IPS DF 6.9 (cell line): ENCODE measurements at places on chromosomes 13 and 19.

DNA sequence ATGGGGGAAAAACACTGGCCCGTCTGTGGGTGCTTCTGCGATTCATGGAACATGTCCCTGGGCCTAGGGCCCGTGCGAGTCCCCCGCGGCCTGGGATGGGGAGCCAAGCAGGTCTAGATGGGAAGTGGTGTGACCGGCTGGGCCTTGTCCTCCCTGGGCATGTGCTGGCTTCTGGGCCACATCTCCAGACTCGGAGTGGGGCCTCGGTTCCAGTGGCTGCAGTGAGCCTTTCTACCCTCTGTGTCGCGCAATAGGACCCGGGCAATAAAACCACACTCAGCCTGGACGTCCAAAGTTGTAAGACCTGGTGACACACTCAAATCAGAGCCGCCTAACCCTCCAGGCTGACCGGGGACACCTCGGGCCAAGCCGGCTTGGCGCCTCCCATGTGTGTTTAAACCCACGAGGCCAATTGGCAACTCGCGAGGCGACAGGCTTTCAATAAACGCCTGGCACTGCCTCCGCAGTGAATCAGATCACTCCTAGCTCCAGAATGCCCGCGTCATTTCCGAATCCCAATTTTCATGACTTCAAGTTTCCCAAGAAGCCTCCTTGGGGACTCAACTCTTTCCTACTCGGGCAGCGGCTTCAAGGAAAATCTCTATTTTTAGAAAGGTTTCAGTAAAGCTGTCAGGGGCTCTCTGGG is 57.3 kb downstream of the KLF2 start:
- no peak overlapping the region for H3K27ac ChIP-seq
- H3K4me1 ChIP-seq: no peaks in the 10 kb centered on the region
- DNase-seq: no peak
- no peaks in the 10 kb centered on the region for H3K27me3 ChIP-seq

DNA sequence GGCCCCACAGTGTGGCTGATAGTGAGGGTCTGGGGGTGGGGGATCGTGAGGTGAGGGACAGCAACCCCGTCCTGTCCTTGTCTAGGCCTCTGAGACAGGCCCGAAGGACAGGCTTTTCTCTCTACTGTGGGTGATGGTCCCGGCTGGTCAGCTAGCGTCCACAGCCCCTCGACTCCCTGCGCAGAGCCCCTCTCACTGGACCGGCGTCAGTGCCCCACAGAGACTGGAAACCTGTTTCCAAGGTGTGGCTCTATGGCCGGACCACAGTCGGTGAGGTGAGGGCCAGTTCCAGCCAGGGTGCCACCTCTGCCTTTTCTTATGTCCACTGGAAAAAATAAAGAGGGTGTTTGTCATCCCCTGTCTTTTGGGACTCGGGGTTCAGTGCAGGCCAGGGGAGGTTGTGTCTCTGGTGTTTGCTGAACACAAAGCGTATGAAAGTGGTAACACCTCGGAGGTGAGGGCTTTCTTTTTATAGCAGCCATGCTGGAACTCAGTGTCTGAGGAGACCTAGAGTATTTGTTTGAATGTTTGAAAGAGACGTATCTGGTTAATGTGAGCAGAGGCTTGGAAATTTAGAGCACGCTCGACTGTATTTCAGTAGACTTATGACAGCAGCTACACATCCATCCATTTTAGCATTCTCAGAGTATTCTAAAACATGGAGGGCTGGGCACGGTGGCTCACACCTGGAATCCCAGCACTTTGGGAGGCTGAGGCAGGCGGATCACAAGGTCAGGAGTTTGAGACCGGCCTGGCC is 22.8 kb downstream of the ATP11A start:
- peaks cover 17% of the 10 kb centered on the region for H3K4me1 ChIP-seq
- no peaks in the 10 kb centered on the region; the same call in 1 of the 2 replicates for H3K36me3 ChIP-seq
- no peak for DNase-seq
- no peak overlapping the region for H3K4me3 ChIP-seq

DNA sequence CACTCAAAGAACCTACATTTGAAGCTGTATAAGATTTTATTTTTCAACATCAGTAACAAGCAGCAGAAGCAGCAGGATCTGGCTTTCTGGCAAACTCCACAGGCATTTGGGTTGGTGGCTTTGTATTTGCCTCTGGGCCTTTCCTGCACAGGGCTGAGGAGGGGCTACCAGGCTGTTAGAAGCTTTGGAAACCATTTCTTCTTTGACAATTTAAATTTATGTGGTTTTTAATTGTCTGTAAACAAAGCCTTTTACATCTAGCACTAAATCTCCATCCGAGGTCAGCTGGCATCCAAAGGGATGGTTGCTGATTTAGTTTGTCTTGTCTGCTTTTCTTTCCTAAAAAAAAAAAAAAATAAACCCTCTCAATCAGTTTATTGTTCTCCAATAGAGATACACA is 127.5 kb upstream of the OBI1 start:
- no peaks in the 10 kb centered on the region for H3K27me3 ChIP-seq
- H3K4me1 ChIP-seq: no peaks in the 10 kb centered on the region
- H3K27ac ChIP-seq: no peak overlapping the region
- no peak for DNase-seq

GRCh38 chr19:54206030-54206830 is 5.6 kb downstream of the RPS9 start:
- peaks cover 4% of the 10 kb centered on the region; the same call in 1 of the 2 replicates for H3K4me1 ChIP-seq
- H3K27ac ChIP-seq: no peak overlapping the region
- H3K27me3 ChIP-seq: no peaks in the 10 kb centered on the region

DNA sequence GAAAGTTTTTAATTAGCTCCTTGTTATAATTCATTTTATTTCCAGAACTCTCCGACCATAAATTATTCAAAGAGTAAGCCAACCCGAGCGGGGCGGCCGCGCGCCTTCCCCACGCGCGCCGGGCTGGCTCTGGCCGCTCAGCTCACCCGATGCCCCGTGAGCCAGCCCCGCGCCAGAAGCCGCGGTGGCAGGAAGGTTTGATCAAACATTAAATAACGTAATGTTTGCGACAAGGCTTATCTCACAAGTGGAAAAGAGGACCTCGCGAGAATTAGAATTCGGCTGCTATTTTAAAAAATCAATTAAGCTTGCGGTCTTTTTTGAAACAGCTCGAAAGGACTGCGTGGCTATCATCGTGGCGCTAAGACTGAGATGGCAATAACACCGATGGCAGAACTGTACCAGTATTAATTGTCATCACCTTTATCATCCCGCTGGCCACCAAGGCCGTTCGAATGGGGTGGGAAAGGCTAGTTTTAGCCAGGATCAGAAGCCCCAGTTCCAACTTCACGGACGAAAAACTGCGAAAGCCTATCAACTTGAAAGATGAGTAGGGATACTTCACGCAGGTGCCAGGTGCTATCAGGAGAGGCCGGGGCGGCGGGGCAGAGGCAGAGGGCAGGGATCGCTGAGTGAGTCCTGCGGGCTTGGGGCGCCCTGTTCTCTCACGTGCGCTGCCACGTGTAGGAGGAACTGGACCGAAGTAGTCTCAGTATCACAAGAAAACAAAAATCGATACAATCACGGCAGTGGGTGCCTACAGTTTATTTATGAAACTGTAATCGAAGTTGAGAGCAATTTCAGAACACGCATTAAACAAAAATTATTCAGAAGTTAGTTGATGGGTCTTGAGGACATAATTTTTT is 6.4 kb downstream of the POU4F1 start:
- no peak for DNase-seq
- H3K27ac ChIP-seq: no peak overlapping the region

GRCh38 chr19:35044317-35045117 is 3.0 kb downstream of the HPN start:
- no peaks in the 10 kb centered on the region for H3K27me3 ChIP-seq
- no peaks in the 10 kb centered on the region for H3K36me3 ChIP-seq
- no peak overlapping the region for H3K27ac ChIP-seq

- H3K4me3 ChIP-seq: no peak overlapping the region
- H3K4me1 ChIP-seq: no peaks in the 10 kb centered on the region
- DNase-seq: no peak
- no peaks in the 10 kb centered on the region for H3K27me3 ChIP-seq
Observed at GRCh38 chr13:21749410-21749809, 78.5 kb downstream of the FGF9 start.

GRCh38 chr19:944663-945241 is 18.9 kb downstream of the ARID3A start:
- no peak overlapping the region for H3K27ac ChIP-seq
- H3K27me3 ChIP-seq: no peaks in the 10 kb centered on the region
- H3K36me3 ChIP-seq: peaks cover 10% of the 10 kb centered on the region
- no peaks in the 10 kb centered on the region for H3K4me1 ChIP-seq
- no peak overlapping the region for H3K4me3 ChIP-seq
- DNase-seq: no peak

DNA sequence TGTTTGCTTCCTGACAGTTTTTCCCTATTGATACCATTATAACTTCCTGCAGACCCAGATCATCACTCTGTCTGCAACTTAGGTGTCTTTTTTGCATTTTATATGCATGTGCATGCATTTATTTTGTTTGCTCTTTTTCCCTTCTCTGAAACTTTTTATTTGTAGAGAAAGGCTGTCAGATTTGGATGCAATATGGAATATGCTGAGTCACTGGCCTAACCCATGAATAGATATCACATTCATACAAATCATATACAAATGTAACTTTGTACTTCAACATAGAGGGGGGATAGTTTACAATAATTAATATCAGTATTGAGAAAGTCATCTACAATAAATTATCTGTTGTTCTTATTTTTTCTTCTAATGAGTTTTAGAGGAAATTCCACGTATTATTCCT is 1465.0 kb downstream of the EFNB2 start:
- H3K4me3 ChIP-seq: no peak overlapping the region
- H3K27me3 ChIP-seq: no peaks in the 10 kb centered on the region

DNA sequence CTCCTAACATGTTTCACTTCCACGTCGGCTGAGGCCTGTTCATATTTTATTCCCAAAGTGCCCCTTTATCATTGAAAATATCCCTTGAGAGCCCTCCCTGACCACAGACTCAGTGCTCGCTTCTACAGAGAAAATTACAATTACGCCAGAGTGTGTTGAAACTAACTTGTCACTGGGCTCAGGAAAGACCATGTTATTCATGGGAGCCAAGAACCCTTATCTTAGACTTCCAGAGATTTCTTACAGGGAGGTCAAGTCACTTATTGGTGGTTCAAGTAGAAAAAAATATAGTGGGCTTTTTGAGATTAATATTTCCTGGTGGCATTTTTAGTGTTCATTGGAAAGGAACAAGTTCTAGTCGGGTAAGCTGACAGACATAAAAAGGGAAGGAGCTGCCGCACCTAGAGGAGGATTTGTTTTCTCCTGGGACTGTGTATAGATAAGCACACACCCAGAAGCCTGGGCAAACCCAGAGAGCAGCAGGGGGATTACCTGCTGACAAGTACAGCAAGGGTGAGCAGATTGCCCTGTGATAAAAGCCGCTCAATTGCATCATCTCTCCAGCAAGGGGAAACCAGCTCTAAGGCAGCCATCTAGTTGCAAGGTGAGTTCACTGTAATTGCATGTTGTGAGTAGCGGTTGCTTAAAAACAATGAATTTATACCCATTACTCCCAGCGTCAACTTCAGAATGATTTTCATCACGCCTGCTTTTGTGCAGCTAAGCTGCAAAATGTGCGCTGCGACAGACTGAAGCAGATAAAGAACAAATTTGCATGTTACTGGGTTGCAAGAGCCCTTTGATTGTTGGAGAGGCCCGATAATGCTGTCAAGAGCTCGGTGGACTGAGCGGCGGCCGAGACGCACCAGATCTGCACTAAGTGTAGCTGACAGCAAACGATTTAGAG is 46.2 kb downstream of the DCT start:
- H3K27me3 ChIP-seq: no peaks in the 10 kb centered on the region
- no peak overlapping the region for H3K27ac ChIP-seq
- H3K4me3 ChIP-seq: no peak overlapping the region
- no peaks in the 10 kb centered on the region for H3K4me1 ChIP-seq
- no peak for DNase-seq

- no peak overlapping the region for H3K27ac ChIP-seq
- no peak overlapping the region for H3K4me3 ChIP-seq
- DNase-seq: no peak
- H3K4me1 ChIP-seq: peaks cover 12% of the 10 kb centered on the region; the same call in 1 of the 2 replicates
- no peaks in the 10 kb centered on the region for H3K36me3 ChIP-seq
- no peaks in the 10 kb centered on the region for H3K27me3 ChIP-seq
Observed at GRCh38 chr13:99691552-99691951, 190.3 kb downstream of the TM9SF2 start.

- no peaks in the 10 kb centered on the region for H3K36me3 ChIP-seq
- no peaks in the 10 kb centered on the region for H3K4me1 ChIP-seq
- DNase-seq: no peak
- no peak overlapping the region for H3K4me3 ChIP-seq
- no peaks in the 10 kb centered on the region for H3K27me3 ChIP-seq
Observed at GRCh38 chr19:56124578-56124977, 3.5 kb upstream of the ZNF787 start.

DNA sequence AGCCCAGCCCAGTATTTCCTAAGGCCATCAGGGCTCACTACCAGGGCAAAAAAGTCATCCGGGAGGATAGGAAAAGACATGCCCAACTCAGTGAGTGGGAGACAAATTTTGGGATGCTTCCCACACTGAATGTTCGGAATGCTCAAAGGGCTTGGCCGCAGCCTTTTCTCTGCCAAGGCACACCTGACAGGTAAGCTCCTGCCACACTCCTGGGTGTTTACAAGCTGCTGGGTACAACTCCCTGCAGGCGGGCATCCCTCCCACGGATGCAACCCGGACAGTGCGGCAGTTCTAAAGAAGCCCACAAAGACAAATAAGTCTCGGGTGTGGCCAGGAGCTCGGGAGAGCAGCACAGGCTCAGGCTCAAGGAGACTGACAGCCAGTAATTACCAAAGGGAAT is 28.1 kb downstream of the SLC7A1 start:
- H3K4me3 ChIP-seq: no peak overlapping the region
- no peak for DNase-seq
- H3K36me3 ChIP-seq: no peaks in the 10 kb centered on the region
- no peak overlapping the region for H3K27ac ChIP-seq
